ENCODE measurements at places on chromosomes 16 and 17.

GRCh38 chr16:77581706-77582105 lies 140.6 kb upstream of the NUDT7 start:
- DNase-seq: no peak

- DNase-seq: no peak
Measured at GRCh38 chr17:74566132-74566753, 1.1 kb downstream of the CD300H start.

GRCh38 chr17:58577696-58578095 lies 63.3 kb upstream of the MTMR4 start:
- DNase-seq: peak; percentile 20

DNA sequence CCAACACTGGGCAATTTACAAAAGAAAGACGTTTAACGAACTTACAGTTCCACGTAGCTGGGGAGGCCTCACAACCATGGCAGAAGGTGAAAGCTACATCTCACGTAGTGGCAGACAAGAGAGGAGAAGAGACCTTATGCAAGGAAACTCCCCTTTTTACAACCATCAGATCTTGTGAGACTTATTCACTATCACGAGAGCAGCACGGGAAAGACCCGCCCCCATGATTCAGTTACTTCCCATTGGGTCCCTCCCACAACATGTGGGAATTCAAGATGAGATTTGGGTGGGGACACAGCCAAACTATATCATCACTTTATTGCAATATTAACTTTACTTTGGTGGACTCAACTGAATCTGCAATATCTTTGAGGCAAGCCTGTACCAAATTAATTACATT lies 11.9 kb upstream of the ENGASE start:
- no peak for DNase-seq

- no peak for DNase-seq
Measured at GRCh38 chr17:19014628-19015215, 10.2 kb upstream of the FAM83G start.

DNA sequence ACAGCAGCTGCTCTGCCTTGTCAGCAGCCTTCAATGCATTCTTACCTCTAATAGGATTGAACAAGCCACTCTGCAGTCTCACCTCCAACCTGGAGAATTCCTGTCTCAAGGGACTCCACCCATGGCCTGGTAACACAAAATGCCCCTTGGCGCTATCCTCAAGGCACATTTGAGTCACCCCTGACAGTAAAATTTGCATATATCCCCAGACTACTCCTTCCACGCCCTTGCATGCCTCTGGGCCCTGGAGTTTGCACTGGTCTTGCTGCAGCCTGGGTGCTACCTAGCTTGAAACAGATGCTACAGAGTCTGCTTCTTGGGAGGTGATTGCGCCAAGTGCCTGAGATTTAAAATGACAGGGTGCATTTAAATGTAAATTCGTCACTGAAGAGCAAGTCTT lies 391.4 kb upstream of the MAF start:
- DNase-seq: no peak

- no peak for DNase-seq
Measured at GRCh38 chr17:44204441-44204882, 4.8 kb upstream of the ATXN7L3 start.

GRCh38 chr16:84815462-84815861 lies 4.3 kb upstream of the CRISPLD2 start:
- DNase-seq: no peak

DNA sequence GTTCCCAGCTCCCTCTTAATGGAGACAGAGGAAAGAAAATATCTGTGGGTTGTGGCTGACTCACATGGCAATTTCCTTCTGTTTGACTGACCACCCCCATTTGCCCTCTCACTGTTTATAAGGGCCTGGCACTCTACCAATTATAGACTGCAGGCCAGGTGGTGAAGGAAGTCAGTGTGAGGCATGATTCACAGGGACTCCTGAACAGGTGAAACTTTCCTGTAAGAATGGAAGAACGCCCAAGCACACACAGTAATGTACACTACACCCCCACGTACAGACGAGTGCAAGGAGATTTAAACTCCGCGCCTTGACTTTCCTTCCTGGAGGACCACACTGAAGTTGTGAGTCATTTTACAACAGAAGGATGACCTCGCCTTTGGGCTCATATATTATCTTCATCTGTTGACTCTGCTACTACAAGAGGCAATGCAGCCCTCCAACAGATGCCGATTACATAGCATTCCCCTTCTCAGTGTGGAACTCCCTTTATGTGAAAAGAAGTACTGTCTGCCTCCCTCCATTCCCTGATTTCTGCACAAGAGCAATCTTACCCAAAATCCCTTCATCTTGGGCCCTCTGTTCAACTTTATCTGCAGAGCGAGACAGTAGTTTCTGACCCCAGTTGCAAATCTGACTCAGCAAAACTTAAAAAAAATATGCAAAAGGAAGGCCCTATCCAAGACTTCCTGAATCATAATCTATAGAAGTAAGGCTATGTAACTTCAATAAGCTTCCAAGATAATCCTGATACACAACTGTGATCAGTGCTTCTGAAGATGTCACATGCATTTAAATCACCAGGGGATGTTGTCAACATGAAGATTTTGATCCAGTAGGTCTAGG lies 163.6 kb downstream of the SHISA6 start:
- no peak for DNase-seq

DNA sequence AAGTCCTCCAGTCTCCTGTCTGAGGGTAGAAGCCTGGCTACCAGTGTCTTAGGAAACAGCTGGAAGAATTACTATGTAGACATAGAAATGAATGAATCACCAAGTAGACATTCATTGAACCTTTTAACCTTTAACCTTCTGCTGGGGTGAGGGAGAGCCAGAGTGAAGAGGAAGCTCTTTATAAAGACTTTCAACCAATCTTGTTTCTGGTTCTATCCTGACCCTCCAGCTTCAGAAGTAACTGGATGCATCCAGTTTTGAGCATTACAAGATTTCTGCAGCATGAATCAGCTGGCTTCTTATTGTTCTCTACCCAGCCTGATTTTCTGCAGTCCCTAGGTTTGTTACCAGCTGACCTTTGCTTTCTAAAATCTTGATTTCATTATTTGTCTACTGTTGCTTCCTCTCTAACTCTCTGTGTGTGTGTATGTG lies 8.5 kb downstream of the TEKT1 start:
- no peak for DNase-seq

DNA sequence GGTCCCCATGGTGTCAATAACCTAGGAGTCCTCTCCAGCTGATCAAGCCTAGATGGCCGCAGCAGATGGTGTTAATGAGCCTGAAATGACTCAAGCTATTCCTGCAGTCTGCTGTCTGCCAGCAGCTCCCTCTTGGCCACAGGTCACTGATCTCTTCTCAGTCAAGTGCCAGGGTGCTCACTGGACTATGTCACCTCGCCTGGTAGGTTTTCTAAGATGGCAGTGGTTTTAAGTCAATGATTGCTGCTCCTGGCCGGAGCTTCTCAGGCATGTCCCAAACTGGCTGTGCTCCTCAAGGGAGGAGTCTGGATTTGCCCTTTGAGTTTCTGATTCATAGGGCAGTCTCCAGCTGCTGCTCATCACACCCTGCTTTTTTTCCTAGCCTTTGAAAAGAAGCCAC lies 58.6 kb upstream of the SHISA6 start:
- no peak for DNase-seq

DNA sequence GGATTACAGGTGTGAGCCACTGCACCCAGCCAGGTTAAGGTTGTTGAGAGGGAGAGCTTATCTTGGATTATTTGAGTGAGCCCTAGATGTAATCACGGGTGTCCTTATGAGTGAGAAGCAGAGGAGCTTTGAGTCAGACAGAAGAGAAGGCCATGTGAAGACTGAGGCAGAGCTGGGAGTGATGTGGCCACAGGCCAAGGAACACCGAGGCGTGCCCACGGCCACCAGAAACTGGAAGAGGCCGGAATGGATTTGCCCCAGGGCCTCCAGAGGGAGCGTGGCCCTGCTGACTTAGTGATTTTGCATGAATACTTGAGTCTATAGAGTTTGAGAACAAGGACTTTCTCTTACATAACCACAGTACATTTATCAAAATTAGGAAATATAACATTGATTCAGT lies 137.7 kb downstream of the RPTOR start:
- DNase-seq: no peak

DNA sequence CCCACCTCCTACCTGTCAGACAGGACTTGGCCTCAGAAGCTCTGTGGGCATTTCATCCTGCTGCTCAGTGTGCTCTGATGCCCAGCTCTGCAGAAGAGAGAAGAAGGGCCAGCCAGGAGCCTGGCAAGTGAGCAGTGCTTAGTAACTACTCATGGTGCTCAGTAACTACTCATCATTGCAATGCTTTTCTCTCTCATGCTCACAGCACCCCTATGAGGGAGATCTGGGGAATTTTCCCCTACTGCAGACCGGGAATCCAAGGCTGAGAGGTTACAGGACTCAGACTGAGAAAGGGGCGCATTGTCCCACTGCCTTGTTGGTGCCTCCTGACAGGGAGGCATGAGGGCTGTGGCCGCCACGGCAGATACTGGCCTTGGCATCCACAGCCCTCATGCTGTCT lies 261.1 kb downstream of the C16orf95 start:
- no peak for DNase-seq

DNA sequence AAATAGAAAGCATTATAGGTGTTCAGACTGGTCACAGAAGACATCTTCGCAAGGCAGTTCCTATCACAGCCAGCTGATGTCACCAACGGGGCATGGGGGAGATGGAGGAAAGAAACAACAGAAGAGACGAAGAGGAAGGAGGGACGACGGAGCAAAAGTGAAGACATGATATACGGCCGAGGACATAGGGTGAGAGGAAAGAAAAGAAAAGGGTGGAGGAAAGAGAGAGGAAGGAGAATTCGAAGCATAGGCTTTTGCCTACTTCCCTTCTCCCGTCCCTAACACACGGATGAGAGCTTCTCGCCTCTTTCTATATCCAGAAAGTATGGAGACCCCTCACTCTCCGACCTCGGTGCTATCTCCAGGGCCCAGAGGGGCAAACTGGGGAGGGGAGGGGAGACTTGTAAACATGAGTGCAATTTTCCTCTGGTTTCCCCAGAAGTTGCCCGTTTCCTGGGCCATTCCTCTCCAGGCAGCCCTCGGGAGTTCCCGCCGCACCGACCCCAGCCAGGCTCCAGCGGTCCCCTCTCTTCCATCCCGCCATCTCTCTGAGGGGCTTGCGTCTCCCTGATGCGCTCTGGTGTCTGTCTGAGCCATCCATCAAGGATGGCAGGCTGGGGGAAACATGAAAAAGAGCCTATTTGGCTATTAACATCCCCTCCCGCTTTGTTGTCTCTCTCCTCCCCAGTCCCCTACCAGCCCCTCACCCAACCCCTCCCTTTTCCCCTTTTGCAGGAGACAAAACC lies 26.0 kb downstream of the COPZ2 start:
- no peak for DNase-seq

- DNase-seq: no peak
Measured at GRCh38 chr17:3582915-3583314, 25.3 kb upstream of the TRPV3 start.

DNA sequence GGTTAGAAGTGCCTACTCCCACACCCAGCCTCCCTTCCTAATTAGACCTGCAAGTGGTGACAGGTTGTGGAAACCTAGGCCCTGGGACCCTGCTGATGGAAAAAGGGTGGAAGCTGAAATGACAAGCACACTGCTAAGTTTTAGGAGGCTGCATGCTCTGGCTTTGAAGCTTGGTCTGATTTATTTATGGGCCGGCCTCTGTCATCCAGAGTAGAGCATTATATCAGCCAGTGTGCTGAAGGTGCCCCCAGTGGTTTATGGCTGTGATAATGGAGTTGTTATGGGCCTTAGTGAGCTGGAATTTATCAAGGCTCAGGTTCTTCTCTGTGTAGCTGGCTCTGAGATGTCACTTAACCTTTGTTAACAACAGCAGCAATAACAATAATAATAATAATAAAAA lies 142.6 kb downstream of the UTP18 start:
- DNase-seq: no peak

DNA sequence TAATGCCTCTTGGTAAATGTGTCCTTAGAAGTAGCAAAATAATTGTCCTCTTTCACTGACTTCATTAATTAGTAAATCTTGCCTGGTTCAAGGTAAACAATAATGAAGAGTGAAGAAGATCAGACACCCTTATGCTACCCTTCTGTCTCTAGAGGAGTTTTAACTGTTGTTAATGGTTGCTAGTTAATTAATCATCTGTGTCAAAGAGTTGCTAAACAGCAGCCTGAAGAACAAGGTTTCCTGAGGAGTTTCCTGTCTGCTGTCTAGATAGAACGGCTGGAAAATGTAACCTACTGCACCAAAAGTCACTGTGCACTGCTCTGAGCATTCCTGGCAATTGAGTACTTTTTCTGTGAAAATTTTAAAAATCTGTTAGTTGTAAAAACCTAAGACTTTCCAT lies 131.3 kb downstream of the NLK start:
- no peak for DNase-seq

GRCh38 chr16:46783800-46784199 lies 35.7 kb upstream of the MYLK3 start:
- DNase-seq: no peak

GRCh38 chr16:2209258-2210008 lies 1.2 kb downstream of the BRICD5 start:
- DNase-seq: no peak

DNA sequence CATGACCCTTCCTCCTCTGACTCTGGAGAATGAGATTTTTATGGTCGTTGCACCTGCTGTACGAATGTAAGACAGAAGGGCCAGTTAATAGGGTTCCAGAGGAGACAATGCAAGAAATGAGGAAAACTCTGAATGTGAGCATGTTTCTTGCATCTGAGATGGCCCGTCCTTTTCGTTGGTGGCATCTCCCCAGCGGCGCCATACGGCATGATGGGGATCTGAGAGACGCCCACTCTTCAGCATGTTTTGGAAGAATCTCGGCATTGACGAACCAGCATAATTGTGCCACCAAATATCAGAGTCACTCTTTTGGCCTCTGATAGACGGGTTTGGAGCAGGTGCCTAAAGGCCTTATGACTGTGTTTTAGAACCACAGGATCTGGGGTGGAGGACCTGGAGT lies 126.5 kb upstream of the RCVRN start:
- no peak for DNase-seq

GRCh38 chr17:28524476-28525424 lies 18.6 kb downstream of the FOXN1 start:
- no peak for DNase-seq

GRCh38 chr16:56841233-56841632 lies 23.8 kb upstream of the SLC12A3 start:
- no peak for DNase-seq

DNA sequence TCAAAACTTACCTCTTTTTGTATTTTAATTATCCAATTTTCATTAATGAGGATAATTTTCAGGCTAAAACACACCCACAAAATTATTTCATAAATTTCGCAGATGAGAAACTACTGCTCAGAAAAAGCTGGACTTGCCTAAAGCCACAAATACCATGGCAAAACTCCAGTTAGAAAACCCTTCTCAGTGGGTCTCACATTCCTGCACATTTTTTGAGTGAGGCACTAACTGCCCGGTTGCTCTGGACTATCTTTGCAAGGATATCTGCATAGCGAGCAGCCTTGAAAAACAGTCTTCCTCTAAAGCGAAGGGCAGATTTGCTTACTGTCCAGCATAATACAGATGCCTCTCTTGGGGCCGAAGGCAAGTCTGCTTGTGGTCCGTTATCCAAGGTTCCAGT lies 9.8 kb downstream of the MPHOSPH6 start:
- DNase-seq: no peak

- no peak for DNase-seq
Measured at GRCh38 chr17:39026980-39027451, 59.8 kb upstream of the FBXO47 start.
